Activated T-cell treated with anti-CD3 and anti-CD28 coated beads, Interleukin-2, amount 50 U/mL, for 72 hours (primary cell): ENCODE measurements at places on chromosomes 6 and 20. TPM values are rescaled to one million over a fixed set of nuclear protein-coding genes. Genes with fewer than 3 reads are reported as not detected.

DNA sequence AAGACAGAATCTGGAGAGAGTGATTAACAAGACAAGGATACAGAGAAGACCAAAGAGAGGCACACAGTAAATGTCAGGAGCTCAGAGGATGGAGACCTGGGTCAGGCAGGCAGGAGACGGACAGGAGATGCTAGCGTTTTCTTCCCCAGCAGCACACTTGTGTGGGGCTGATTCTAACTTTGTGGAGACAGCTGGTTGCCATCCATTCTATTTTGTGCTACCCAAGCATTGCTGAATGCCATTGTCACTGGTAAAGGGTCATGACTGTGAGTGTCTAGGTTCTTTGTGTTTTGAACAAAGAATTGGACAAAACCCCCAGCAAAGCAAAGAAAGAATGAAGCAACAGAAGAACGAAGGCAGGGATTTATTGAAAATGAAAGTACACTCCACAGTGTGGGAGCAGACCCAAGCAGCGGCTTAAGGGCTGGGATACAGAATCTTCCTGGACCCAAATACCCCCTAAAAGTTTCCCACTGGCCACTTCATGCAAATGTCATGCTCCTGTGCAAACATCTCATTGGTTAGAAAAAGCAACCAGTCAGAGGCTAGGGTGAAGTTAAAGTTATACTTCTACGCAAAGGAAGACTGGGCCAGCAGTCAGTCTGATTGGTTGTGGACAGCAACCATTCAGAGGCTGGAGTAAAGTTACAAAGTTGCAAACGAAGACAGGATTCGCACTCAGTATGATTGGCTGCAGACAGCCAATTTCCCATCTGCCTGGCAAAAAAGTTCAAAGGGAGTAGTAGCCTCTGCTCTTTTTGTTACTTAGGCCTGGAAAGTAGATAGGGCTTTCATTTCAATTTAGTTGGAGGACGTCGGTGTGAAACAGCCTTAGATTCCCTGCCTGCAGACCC, 17.5 kb downstream of the PTK7 start:
- no peak for DNase-seq

DNA sequence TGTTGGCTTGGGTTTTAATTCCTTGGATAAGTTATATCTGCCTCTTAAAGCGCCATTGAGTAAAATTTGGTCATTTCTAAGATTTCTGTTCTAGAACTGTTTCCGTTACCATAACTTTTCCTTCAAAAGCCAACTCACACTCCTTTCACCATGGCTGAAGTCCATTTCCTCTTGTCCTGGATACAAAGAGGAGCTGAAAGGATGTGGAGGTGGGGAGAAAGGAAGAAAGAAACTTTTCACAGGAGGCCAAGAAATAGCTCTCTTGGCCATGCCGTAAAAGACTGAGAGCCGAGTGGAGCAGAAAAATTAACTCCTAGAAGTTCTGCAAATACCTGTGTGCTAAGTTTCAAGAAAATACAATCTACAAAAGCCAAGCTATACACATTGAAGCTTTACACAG, 21.6 kb downstream of the GABBR1 start:
- no peak for DNase-seq

DNA sequence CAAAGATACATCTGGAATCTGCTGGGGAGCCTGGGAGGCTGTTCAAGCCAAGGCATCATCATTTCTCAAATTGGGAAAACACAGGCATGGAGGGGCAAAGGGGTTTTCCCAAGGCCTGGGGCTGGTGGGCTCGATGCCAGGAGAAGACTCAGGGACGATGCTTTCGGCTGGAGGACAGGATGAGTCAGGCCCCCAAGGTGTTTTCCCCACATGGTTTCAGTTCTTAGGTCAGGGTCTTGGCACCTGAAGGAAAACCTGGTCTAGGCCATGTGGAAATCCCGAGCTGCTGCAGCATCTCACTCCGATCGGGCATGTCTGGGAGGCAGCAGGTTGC, 348.1 kb downstream of the CDC5L start:
- DNase-seq: peak; percentile 47

- DNase-seq: no peak
Observed at GRCh38 chr6:10073341-10073740, 341.5 kb downstream of the TFAP2A start.

DNA sequence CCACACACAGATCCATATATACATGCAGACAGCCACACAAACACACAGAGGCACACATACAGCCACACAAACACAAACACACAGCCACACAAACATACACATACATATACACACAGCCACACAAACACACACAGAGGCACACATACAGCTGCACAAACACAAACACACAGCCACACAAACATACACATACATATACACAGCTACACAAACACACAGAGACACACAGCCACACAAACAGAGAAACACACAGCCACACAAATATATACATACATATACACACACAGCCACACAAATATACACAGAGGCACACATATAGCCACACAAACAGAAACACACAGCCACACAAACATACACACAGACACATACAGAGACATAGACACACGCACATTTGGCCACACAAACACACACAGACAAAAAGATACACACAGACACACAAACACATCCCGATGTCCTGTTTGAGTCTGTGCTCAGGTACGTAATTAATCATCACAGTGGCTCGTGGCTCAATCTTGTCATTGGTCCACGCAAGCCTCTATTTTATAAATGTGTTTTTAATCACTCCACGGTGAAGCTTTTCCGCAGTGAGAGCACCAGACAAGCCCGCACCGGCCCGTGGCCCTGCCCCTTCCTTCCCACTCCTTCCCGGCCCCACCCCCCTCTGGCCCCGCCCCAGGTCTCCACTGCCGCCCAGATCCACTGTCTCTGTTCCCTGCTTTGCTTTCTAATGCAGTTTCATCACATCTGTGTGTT, 135.3 kb downstream of the CDH4 start:
- no peak for DNase-seq

GRCh38 chr6:106117579-106117978, 31.4 kb downstream of the PRDM1 start:
- peak; percentile 65 for DNase-seq

The LTB gene
- 43.4 TPM for total RNA-seq

The FAM83B gene
- total RNA-seq: not detected

The KIAA1755 gene
- total RNA-seq: not detected
